Prostate gland (tissue), 2 donors: ENCODE measurements at places on chromosomes 12 and 14. TPM values are rescaled to one million over a fixed set of nuclear protein-coding genes. Genes with fewer than 3 reads are reported as not detected.

GRCh38 chr12:52270541-52271070 is 3.8 kb upstream of the KRT86 start:
- H3K4me3 ChIP-seq = no peak overlapping the region
- no peak for DNase-seq
- H3K27ac ChIP-seq = no peak overlapping the region
- H3K27me3 ChIP-seq = no peaks in the 10 kb centered on the region
- no peaks in the 10 kb centered on the region for H3K4me1 ChIP-seq

ACVRL1 gene
- 34.8 TPM for total RNA-seq

HRK gene
- 4.9 TPM for total RNA-seq

DNA sequence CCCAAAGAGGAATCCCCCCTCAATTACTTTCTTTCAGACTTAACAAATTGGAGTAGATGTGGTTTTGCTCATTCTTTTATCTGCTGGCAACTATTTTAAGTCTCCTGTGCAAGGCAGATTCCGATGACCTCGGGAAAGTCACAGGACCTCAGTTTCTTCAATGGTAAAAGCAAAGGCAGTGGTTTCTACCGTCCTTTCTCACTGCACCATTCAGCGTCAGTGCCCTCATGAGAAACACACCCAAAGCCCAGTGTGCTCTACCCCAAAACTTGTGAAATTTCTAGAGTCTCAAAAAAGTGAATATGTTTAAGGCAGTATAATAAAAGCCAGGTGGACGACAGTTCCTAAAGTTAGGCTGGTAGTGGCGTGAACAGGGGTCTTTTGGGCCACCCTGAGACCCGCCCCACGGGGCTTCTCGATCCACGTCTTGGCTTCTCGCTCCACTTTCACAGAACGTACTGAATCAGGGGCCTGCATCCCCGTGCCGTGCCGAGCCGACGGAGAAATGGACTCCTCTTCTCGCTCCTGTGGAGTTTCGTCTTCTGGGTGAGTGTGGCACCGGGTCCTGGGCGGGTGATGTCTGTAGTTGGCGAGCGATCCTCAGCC is 1.3 kb upstream of the ARHGAP5 start:
- H3K27me3 ChIP-seq = no peaks in the 10 kb centered on the region
- DNase-seq = peak; percentile 58
- no peaks in the 10 kb centered on the region for H3K36me3 ChIP-seq
- no peaks in the 10 kb centered on the region for H3K4me1 ChIP-seq
- H3K4me3 ChIP-seq = peak overlapping the region; percentile 94
- peak overlapping the region; percentile 100 for H3K27ac ChIP-seq

GRCh38 chr12:54437243-54437642 is 18.2 kb upstream of the ITGA5 start:
- DNase-seq = no peak
- H3K4me1 ChIP-seq = peaks cover under 1% of the 10 kb centered on the region
- no peaks in the 10 kb centered on the region for H3K36me3 ChIP-seq
- H3K27me3 ChIP-seq = no peaks in the 10 kb centered on the region
- H3K27ac ChIP-seq = no peak overlapping the region
- H3K4me3 ChIP-seq = no peak overlapping the region

LRCOL1 gene
- total RNA-seq = 0.68 TPM

SMCO2 gene
- total RNA-seq = 0.41 TPM

DNA sequence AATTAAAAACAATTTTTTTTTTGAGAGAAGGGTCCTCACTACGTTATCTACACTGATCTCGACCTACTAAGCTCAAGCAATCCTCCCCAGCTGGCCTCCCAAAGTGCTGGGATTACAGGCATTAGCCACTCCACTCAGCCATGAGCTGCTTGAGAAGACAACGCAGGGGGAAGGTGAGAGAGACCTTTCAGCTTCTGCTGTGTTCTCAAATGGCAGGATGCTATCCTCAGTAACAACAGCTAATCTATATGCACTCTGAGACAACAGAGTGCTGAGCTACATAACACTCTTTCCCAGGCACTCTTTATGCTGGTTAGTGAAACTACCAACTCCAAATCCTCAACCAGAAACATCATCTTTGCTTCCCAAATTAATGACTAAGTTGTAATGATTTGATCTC is 526.1 kb downstream of the CCER1 start:
- no peaks in the 10 kb centered on the region for H3K27me3 ChIP-seq
- H3K4me3 ChIP-seq = no peak overlapping the region
- no peak for DNase-seq
- H3K36me3 ChIP-seq = no peaks in the 10 kb centered on the region

GNB3 gene
- total RNA-seq = 2.4 TPM

PTGDR gene
- total RNA-seq = 0.74 TPM

KRT78 gene
- not detected for total RNA-seq

GRCh38 chr12:6249580-6249979 is 49.4 kb downstream of the CD9 start:
- peak overlapping the region; percentile 42 for H3K27ac ChIP-seq
- H3K36me3 ChIP-seq = no peaks in the 10 kb centered on the region
- no peak for DNase-seq
- H3K4me3 ChIP-seq = no peak overlapping the region

COCH gene
- total RNA-seq = 8.5 TPM

LHX5 gene
- not detected for total RNA-seq

- H3K36me3 ChIP-seq = no peaks in the 10 kb centered on the region
- H3K4me3 ChIP-seq = no peak overlapping the region
- DNase-seq = no peak
- H3K27ac ChIP-seq = no peak overlapping the region
- no peaks in the 10 kb centered on the region for H3K27me3 ChIP-seq
Measured at GRCh38 chr14:99633918-99634317, 11.0 kb upstream of the HHIPL1 start.

CIT gene
- total RNA-seq = 2.6 TPM

CCDC196 gene
- 2.6 TPM for total RNA-seq

DNA sequence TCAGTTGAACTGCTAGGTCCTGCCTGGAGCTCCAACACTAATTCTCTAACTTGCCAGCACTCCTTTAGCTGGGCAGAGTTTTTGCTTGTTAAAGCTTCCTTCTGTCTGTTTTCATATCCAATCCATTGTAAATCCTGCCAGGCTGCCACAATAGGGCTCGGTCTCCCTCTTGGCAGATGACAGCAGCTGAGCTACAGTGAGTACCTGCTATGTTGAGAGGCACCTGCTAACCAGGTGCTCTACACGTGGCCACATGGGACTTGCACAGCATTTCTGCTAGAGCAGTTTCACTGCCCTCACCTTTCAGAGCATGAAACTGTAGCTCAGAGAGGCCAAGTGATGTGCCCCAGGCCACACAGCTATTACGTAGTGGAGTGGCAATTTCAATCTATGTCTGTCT is 106.6 kb upstream of the NOS1 start:
- no peaks in the 10 kb centered on the region for H3K36me3 ChIP-seq
- no peak overlapping the region for H3K4me3 ChIP-seq
- no peaks in the 10 kb centered on the region for H3K27me3 ChIP-seq
- H3K27ac ChIP-seq = no peak overlapping the region
- no peak for DNase-seq

- H3K27me3 ChIP-seq = no peaks in the 10 kb centered on the region
- no peak overlapping the region for H3K4me3 ChIP-seq
- H3K36me3 ChIP-seq = no peaks in the 10 kb centered on the region
Measured at GRCh38 chr12:129670256-129670920, 233.4 kb downstream of the TMEM132D start.

BCL2L2 gene
- total RNA-seq = 45.4 TPM

CPM gene
- total RNA-seq = 68.4 TPM

DNA sequence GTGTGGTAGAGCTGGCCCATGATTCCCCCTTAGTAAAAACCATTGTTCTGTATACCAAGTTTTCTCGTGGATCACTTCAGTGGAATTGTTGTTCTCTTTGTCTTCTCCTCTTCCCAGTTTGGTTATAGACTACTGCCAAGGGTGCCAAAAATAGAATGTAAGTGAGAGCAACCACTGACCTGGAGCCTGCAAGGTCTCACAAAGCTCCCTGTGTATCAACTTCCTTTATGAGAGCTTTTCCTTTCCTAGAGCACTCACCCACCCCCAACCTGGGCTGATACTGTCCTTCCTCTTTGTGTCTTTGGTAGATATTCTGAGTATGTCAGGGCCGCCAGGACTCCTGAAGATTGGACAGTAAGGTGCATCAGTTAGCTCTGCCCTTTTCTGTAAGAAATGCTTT is 101.0 kb downstream of the SCN8A start:
- DNase-seq = no peak
- H3K36me3 ChIP-seq = no peaks in the 10 kb centered on the region
- H3K27me3 ChIP-seq = no peaks in the 10 kb centered on the region
- no peaks in the 10 kb centered on the region for H3K4me1 ChIP-seq
- H3K4me3 ChIP-seq = no peak overlapping the region
- no peak overlapping the region for H3K27ac ChIP-seq

- no peak overlapping the region for H3K4me3 ChIP-seq
- H3K4me1 ChIP-seq = no peaks in the 10 kb centered on the region
- no peaks in the 10 kb centered on the region for H3K27me3 ChIP-seq
- DNase-seq = no peak
- no peak overlapping the region for H3K27ac ChIP-seq
Measured at GRCh38 chr14:28653521-28653920, 113.1 kb upstream of the FOXG1 start.

GRCh38 chr12:89461649-89462612 is 62.7 kb downstream of the GALNT4 start:
- H3K36me3 ChIP-seq = no peaks in the 10 kb centered on the region
- H3K27ac ChIP-seq = no peak overlapping the region
- H3K27me3 ChIP-seq = no peaks in the 10 kb centered on the region
- H3K4me1 ChIP-seq = no peaks in the 10 kb centered on the region
- H3K4me3 ChIP-seq = no peak overlapping the region

GRCh38 chr12:69901221-69901905 is 76.3 kb downstream of the MYRFL start:
- no peaks in the 10 kb centered on the region for H3K4me1 ChIP-seq
- DNase-seq = no peak
- H3K4me3 ChIP-seq = no peak overlapping the region
- no peaks in the 10 kb centered on the region for H3K27me3 ChIP-seq
- no peak overlapping the region for H3K27ac ChIP-seq
- no peaks in the 10 kb centered on the region for H3K36me3 ChIP-seq

DNA sequence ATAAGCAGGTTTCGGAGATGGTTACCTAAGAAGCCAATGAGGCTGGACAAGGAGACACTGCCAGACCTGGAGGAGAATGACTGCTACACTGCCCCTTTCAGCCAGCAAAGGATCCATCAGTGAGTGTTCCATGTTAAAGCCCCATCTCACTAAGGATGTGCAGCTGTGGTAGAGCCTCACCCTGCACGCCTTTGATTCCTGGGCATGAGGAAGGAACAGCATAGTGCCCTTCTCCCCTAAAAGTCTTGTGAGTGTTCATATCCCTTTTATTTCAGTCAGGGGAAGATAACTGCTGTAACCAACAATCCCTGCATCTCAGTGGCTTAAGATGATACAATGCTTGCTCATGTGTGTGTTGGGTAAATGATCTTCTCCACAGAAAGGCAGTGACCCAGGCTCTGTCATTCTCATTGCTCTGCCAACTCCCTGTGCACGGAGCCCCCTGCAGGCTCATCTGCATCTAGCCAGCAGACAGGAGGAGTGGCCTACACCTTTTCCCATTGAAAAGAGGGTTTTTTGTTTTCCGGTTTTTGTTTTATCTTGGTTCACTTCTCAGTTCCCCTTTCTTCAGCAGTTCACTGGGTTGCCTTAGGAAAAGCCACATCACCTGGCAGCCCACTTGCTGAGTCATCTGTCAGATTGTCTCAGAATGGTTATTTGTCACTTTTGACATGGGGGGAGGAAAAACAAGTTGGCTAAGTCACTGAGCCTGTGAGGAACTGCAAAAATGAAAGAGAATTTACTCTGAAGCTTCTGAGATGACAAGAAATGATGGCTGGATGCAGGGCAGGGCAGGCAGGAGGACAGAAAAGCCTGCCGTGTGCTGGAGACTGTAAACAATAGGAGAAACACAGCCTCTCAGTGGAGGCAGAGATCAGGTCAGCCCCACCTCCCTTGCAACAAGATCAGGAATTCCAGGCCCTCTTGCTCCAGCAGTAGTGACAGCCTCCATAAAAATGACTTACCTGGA is 193.3 kb downstream of the ANO4 start:
- no peaks in the 10 kb centered on the region for H3K27me3 ChIP-seq
- no peaks in the 10 kb centered on the region for H3K4me1 ChIP-seq
- no peaks in the 10 kb centered on the region for H3K36me3 ChIP-seq
- DNase-seq = no peak
- H3K4me3 ChIP-seq = no peak overlapping the region

DNA sequence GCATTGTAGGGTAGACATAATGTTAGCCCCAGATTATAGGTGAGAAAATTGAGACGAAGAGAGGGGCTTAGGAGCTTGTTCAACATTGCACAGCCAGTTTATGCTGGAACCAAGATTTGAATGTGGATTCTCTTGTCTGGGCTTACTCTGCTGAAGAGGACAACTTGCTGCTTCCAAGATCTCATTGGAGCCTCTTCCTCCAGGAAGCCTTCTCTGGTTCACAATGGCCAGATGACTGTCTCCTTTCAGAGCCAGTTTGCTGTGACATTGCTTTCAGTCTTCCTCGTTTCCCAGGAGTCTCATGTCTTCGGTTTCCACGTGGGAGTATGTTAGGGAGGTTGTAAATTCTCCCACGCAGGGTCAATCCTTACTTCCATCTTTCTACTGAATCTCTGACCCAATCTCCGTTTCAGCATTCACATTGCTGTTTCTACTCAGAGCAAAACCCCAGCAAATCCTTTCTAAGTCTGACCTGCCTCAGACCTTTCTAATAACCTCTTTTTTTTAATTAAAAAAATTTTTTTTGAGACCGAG is 62.2 kb upstream of the LHX5 start:
- no peak for DNase-seq
- no peaks in the 10 kb centered on the region for H3K36me3 ChIP-seq
- no peak overlapping the region for H3K4me3 ChIP-seq
- no peak overlapping the region for H3K27ac ChIP-seq
- H3K27me3 ChIP-seq = peaks cover 2% of the 10 kb centered on the region
- H3K4me1 ChIP-seq = no peaks in the 10 kb centered on the region

MMP19 gene
- total RNA-seq = 0.46 TPM

DNA sequence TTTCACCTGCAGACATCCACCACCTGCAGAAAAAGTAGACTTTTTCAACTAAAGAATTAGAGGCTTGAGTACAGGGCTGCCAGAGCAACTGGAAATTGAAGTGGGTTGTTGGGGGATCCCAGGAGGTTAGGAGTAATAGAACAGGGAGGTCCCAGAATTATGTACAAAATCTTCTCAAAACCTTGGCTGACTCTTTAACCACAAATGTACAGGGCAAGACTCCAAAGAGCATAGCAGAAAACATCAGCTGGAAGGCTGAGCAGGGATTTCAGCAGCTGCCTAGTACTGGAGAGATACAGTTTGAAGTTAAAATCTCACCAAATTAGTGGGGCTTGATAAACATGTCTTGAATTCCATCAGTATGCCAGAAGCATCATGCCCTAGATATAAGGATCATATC is 191.6 kb downstream of the CRADD start:
- H3K4me1 ChIP-seq = no peaks in the 10 kb centered on the region
- no peaks in the 10 kb centered on the region for H3K36me3 ChIP-seq
- H3K27ac ChIP-seq = no peak overlapping the region
- no peak overlapping the region for H3K4me3 ChIP-seq

FGD4 gene
- total RNA-seq = 24.3 TPM

SOAT2 gene
- 0.14 TPM for total RNA-seq

LRRC9 gene
- total RNA-seq = 1.1 TPM

MLEC gene
- 116 TPM for total RNA-seq

GLIPR1L1 gene
- total RNA-seq = not detected

GPR137C gene
- total RNA-seq = 0.09 TPM

ATXN2 gene
- total RNA-seq = 29.5 TPM
